Glutamatergic neuron (in vitro differentiated cells): ENCODE measurements at places on chromosomes 3 and 15.
A peak's percentile ranks its signal among the peaks of the same experiment; 100 is the strongest.

DNA sequence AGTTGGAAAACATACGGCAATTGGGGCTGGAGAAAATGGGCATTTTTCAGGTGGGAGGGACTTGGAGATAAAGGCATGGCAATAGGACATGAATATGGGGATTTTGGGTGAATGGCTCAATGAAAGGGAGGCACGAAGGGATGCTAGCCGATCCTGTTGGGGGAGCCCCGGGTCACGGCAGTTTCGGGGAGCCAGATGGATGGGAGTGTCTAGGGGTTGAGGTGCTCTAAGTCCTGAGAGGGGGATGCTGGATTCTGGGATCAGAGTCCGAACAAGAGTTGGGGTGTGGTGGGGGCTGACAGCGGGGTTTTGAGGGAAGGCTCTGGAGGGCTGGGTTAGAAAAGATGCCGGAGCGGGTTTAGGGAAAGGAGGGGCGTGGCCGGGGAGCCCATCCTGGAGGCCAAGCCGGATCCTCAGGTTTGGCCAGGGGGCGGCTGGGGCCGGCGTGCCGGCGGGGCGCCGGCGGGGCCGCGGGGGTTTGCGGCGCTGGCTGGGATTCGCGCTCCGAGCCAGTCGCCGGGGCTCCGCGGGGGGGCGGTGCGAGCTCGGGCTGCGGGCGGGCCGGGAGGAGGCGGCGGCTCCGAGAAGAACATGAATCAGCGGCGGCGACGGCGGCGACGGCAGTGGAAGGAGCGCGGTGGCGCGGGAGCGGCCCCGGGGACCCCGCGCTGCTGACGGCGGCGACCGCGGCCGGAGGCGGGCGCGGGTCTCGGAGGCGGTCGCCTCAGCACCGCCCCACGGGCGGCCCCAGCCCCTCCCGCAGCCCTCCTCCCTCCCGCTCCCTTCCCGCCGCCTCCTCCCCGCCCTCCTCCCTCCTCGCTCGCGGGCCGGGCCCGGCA is at the start of gene TYRO3:
Gene TYRO3, plus strand, starts transcription at position 813 of the 839 bp plus-strand sequence. CDS start 46 bp downstream, outside the sequence.
- DNase-seq: peak; percentile 66

DNA sequence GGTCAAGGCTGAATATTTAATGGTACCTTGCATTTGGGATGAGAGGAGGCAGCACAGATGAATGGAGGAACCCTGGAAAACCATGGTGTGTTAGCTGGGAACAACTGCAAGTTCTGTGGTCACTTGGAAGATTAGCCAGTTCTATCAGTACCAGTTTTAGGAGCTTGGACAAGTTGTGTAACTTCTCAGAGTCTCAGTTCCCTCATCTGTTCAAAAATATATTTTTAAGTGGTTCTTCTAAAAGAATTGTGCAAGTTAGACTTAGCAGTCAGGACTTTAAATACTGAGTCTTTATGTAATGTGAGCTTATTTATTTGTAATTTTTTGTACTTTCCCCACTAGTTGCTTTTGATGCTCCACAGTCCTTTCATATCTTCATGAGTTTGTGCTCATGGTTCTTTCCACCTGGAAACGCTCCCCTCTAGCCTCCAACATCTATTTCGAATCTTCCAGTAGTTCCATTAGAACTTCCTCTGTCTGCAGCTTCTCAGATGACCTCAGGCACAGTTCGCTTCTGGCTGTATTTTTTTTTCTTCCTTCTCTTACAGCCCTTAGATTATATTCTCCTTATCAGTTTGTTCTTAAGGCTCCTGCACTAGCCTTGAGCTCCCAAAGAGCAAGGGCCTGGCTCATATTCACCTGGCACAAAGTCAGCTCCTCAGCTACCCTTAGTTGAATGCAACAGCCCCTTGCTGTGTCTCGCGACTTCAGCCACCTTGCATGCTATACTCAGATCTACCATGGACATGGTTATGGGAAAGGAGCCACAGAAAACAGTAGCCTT is 27.1 kb downstream of the ITPR1 start:
- DNase-seq: no peak

DNA sequence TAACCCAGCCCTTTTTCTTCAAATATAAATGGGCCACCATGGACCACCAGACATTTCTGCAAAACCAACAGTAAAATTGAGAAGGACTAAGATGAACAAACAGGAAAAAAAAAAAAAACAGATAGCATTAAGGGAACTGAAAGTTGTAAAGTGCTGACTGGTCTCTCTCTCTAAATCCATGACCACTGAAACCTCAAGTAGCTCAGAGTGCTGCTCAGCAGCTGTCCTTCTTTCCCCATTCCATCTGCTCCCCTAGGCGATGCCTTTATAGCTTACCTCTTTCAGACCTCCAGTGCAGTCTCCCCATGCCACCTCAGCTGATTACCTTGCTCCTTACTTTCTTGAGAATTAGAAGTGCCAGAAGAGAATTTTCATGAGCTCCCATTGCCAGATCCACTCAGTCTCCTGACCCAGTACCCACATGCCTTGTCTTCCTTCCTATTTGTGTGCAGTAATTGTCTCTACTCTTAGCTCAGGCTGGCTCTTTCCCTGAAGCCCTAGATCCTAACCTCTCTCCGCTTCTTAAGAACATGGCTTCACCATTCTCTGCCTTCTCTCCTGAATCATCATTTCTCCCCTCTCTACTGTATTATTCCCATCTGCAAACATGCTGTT is 23.9 kb upstream of the XIRP1 start:
- no peak for DNase-seq

DNA sequence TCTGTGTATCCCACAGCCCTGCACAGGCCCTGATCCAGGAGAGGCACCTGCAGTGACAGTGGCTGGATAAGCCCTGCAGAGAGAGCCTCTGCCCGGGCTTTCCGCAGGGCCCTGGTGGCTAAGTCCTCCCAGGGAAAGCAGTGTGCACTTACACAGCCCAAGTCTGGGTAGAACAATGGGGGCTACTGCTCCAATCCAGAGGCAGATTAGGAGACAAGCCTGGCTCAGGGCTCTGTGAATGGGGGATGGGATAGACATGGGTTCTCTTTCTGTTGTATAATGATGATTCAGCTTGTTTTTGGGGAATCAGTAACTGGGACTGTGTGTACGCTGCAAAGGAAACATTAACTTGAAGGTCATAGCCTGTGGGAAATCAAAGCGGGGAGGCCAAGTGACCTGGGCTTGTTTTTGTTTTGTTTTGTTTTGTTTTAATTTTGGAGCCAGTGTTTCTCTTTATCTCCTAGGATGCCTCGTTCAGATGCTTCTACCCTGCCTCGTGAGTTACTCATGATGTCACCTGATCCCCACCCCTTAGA is 4.1 kb upstream of the ALDH1L1 start:
- DNase-seq: no peak

DNA sequence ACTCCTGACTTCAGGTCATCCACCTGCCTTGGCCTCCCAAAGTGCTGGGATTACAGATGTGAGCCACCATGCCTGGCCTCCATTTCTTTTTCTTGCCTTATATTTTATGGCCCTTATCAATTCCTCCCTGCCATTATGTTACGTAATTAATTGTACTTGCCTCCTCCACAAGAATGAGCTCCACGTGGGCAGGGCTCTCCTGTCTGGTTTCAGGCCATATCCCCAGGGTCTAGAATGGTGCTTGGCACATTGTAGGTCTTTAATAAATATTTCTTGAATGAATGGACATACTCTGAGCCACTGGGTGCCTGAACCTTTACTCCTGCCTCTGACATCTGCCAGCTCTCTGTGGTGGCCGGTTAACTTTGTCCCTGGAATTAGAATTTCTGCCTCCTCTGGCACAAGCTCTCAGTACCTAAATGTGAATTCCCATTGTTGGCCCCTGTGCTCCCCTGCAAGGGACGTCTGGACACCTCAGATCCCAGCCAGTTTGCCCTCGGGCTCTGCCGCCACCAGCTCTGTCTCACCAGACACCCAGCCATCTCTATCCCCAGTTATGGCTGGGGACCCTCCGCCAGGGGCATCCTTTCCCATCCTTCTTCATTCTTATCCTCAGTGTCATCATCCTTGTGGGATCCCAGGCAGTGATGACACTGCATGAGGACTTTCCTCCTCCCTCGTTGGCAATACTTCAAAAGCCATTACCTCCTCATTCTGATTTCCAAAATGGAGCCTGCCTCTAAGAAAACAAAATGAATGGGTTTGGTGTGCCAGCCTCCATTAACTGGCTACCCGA is 165.6 kb upstream of the SMAD3 start:
- no peak for DNase-seq

- DNase-seq: no peak
Measured at GRCh38 chr3:117137065-117137464, 427.5 kb downstream of the TUSC7 start.

DNA sequence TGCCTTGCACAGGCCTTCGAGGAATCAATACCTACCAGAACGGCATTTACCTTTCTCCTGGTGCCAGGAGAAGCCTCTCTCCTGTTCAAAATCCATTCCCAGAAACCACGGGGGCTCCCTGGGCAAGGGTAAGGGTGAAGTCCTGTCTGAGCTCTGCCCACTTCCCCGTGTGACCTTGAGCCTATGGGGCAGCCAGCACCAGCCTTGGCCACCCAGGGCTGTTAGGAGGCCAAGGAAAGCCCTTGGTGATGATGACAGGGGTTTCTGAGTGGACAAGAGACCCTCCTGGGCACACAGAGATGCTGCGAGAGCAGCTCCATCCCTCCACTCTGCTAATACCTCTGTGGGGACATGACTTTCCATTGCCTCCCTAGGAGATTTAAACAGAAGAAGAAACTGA is 5.9 kb downstream of the SCN5A start:
- no peak for DNase-seq

GRCh38 chr3:81763001-81763400 is 1.6 kb upstream of the GBE1 start:
- no peak for DNase-seq

DNA sequence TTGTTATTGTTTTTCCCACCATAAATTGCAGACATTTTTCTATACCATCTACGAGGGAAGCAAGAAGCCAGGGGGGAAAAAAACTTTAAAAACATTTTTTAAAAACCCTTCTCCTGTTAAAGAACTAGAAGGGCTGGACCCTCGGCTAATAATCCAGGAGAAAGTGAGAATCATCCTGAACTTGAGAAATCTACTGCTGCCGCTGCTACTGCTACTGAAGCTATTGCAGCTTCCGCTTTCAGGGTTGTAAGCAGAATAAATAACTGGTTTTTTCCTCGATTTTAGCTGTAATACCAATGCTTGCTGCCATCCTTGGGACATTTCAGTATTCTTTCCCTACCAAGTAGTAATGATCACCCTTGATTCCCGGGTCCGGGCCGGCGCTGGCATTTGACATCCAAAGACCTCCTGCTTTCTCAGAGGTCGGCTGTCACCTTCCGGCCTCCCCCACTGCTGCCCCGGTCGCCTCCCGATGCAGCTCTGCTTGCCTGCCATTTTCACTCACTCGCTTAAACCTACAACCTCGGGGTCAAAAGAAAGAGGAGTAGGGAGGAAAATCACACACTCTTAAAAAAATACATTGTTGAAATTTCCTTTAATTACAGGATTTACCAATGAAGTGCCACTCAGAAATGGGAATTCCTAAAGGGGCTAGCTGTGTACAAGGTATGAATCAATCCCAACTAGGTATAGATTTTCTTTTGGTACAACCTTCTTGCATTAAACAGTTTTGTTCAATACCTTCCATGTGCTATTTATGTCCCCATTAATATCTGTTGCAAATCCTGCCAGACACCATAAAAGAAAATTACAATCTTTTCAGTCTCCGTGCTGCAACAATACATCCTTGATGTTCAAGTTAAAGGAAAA is 674 bp upstream of the MECOM start:
- DNase-seq: peak; percentile 32

- DNase-seq: peak; percentile 1
Measured at GRCh38 chr3:46938118-46938517, 38.4 kb downstream of the CCDC12 start.

- DNase-seq: no peak
Measured at GRCh38 chr3:16665282-16665741, 60.1 kb upstream of the DAZL start.

DNA sequence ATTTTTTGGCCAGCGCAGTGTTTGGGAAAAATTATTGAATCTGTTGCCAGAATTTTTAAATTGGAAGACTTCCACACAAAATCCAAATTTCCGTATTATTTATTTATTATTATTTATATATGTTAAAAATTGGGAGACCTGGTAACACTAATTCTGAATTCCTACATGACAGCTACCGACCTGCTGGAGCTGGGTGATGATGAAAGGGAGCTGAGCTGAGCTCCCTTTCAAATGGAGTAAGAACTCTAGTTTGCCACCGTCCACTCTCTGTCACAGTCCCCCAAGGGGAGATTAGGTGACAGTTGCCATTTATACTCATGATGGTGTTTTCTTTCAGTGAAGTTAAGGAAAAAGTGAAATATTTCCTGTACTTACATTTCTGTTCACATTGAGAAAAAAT is 1.4 kb downstream of the CRTC3 start:
- DNase-seq: no peak

DNA sequence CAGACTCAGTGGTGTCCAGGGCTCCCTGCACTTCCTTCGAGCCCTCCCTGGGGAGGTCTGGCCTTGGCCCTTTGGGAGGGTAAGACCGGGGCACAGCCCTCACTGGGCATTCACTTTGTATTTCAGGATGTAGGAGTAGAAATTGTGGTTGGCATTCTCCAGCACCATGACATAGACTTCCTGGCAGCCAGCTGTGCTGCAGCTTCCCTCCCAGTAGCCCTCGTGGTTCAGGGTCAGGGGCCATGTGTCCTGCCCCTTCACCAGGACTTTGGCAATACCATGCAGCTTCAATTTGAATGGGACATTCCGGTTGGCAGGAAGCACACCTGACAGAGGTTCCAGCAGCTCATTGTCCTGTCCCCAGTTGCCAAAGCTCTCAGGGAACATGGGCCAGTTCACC is 47.3 kb downstream of the KY start:
- no peak for DNase-seq

DNA sequence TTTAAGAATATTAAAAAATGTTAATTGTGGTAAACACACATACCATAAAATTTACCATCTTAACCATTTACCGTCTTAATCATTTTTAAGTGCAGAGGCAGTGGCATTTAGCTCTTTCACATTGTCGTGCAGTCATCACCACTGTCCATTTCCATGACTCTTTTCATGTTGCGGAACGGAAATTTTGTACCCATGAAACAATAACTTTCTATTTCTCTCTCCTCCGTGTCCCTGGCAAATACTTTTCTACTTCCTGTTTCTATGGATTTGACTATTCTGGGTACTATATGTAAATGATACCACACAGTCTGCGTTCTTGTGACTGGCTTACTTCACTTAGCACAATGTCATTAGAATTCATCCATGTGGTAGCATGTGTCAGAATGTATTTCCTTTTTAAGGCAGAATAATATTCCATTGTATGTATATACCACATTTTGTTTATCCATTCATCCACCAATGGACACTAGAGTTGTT is 27.9 kb downstream of the AKAP13 start:
- DNase-seq: no peak

- peak; percentile 47 for DNase-seq
Measured at GRCh38 chr15:94576889-94577533, 345.6 kb downstream of the MCTP2 start.

DNA sequence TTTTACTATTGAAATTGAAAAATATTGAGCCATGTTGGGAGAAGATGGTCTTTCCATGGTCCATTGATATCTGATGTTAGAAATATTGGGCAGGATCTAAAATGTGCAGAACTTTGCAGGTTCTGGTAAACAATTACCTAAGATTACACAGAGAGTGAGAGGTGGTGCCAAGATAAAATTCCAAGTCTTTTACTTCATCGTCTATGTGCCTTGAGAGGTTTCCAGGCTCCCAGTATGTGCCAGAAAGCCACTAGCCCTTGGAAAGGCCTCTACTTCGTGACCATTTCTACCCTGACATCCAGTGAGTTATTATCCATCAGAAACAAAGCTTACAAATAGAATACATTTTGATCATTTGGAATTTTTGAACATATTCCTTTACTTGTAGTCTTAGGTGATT is 27.6 kb downstream of the CD200 start:
- no peak for DNase-seq
